ENCODE measurements at places on chromosomes 12 and 14. TPM values are rescaled to one million over a fixed set of nuclear protein-coding genes. Genes with fewer than 3 reads are reported as not detected.

DNA sequence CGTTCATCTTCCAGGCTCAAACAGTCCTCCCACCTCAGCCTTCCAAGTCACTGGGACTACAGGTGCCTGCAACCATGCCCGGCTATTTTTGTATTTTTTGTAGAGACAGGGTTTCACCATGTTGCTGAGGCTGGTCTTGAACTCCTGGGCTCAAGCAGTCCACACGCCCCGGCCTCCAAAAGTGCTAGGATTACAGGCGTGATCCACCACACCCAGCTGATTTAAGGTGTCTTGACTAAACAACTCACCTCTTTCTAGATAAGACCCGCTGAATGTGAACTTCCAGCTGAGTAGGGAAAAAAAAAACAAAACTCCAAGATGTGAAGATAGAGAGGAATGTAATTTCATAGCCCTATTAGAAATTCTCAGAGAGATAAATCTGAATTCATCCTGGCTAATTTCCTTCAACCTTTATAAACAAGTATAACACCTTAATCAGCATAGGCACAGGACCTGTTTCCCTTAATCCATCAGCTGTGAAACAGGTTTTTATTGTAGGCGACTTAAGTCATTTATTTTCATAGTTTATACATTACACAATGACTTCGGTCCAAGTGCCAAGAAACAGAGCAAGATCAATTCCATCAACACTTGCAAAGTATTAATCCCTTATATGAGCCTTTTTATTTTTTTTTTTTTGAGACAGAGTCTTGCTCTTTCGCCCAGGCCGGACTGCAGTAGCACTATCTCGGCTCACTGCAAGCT is 51.5 kb downstream of the HCAR2 start:
- DNase-seq = no peak

The GPR135 gene
- 1.8 TPM for total RNA-seq

- DNase-seq = peak; percentile 65
Observed at GRCh38 chr12:107349008-107349747, 255.8 kb upstream of the CRY1 start.

GRCh38 chr12:38139456-38139855 is 177.1 kb upstream of the ALG10B start:
- no peak for DNase-seq

The BEST3 gene
- total RNA-seq = 0.60 TPM

DNA sequence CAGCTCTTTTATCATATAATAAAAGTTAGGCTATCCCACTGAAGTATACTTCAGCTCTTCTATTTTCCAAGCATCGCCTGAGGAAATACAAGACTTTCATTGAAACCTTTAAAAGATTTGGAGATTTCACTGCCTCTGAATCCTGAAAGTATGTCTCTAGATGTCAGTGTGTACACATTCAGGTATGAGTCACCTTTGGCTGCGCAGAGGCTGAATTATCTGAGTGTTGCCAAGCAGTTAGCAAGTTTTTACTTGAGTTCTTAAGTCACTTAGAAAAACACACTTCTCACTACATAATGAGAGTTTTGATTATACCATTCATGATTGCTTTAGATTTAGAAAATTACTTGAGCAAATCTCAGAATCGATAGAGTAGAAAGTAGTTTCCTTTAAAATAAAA is 210.3 kb downstream of the TMTC2 start:
- DNase-seq = peak; percentile 71

DNA sequence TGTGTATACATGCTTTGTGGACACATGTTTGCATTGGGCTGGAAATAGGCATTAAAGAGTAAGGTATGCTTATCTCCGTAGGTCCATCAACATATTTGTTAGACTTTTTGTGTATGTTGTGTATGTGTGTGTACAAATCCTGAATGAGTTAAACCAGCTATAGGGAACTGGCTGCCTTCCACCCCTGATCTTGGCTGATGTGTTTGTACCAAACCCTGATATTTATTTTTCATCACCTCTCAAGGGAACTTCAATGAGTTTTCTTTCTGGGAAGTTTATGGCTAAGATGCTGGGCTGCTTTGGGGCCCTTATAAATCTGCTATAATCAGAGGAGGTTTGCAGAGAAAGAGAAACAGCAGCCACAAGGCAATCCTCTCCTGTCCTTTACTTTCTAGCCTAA is 37.1 kb upstream of the CISTR start:
- DNase-seq = no peak

DNA sequence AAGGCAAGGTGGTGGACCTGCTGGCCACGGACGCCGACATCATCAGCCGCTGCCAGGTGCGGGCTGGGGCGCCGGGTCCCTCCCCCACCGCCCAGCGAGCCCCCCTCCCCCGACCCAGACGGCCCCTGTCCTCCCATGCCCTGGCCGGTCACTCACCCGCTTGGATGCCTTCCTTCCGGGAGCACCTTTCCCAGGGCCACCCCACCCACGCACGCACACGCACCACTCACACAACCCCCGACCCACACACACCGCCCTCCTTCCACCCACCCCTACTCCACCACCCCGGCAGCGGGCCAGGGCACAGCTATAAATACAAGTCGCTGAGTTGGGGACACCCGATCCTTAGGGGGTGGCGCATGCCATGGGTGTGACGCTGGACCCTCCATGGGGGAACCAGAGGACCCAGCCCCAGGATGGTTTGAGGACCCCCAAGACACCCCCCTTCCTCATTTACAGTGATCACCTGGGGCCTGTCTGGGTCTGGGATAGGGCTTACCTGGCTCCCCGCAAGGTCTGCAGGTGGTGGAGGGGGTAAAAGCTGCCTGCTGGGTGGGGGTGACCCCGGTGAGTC is 465 bp downstream of the ADSS1 start:
- no peak for DNase-seq

- DNase-seq = no peak
Observed at GRCh38 chr12:101474711-101475386, at the start of gene SPIC. TSS of gene SPIC (plus strand) at chr12:101475336. CDS start at chr12:101476905, 1,569 bp downstream.

The PPFIA2 gene
- total RNA-seq = 1.2 TPM

DNA sequence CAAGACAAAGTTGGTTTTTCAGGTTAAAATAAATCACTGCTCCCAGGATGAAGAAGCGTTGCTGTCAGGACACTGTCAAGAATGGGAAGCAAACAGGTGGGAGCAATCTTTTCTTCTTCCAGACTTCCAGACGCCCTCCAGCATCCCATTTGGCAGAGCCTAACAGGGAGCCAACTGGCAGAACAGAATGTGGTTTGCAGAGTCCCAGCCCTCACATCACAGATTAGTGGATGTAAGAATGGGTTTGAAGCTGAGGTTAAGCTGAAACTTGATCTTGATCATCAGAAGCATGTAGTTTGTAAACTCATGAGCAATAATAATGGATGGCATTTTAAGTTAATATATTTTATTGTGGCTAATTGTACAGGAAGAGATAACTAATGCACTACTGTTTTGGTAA is 636.4 kb downstream of the SLC6A15 start:
- no peak for DNase-seq

DNA sequence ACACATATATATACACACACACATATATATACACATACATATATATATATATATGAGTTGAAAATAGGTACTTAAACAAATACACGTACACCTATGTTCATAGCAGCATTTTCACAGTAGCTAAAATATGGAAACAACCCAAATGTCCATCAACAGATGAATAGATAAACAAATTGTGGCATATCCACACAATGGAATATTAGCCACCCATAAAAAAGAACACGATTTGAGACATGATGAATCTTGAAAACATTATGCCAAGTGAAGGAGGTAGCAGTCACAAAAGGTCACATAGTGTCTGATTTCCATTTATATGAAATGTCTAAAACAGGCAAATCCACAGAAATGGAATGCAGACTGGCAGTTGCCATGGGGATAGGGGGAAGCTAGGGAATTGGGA is 276.3 kb downstream of the KSR2 start:
- no peak for DNase-seq

- DNase-seq = no peak
Observed at GRCh38 chr14:105043641-105044040, 21.6 kb downstream of the GPR132 start.

GRCh38 chr14:83709116-83709515 is 1820.8 kb upstream of the FLRT2 start:
- DNase-seq = no peak

The JDP2 gene
- 89.0 TPM for total RNA-seq

The ASCL1 gene
- 1.7 TPM for total RNA-seq

The GPR137C gene
- total RNA-seq = 2.5 TPM

The TAS2R8 gene
- total RNA-seq = not detected

The WDR89 gene
- total RNA-seq = 14.6 TPM

DNA sequence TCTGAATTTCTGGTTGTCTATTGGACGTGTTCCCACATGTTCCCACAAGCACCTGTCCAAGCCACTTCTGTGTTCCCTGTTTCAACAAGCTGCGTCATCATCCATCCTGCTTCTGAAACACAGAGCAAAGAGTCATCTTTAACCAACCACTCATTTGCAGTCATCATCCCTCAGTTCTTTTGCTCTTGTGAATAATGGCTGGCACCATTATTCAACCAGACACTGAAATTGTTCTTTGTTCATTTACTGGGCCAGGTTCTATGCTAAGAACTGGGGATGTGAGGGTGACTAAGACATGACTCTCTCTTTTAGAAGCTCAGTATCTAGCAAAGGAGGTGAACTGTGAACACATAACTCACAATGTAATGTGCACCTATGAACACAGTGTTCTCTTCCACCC is 40.7 kb upstream of the ANO4 start:
- DNase-seq = no peak

The SLC38A4 gene
- 37.3 TPM for total RNA-seq

- no peak for DNase-seq
Observed at GRCh38 chr14:85527006-85527405, 2.9 kb upstream of the FLRT2 start.

- DNase-seq = no peak
Observed at GRCh38 chr14:105857826-105858675, 331.7 kb downstream of the TMEM121 start.

The DTX1 gene
- 1.0 TPM for total RNA-seq

GRCh38 chr14:72303930-72304329 is 371.7 kb downstream of the RGS6 start:
- no peak for DNase-seq

DNA sequence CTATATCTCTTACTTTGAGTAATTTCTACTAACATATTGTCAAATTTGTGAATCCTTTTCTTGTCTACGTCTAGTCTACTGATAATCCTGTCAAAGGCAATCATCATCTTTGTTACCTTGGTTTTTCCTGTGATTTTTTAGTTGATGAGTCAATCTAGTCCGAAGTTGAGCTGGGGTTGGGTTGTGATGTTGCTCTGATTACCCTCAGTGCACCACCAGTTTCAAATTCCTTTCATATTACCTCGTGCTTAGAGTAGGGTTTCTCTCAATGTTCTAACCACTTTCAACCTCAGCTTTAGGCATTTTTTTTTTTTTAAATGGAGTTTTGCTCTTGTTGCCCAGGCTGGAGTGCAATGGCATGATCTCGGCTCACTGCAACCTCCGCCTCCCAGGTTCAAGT is 186.8 kb downstream of the BTG1 start:
- DNase-seq = peak; percentile 11

The PROX2 gene
- total RNA-seq = not detected

DNA sequence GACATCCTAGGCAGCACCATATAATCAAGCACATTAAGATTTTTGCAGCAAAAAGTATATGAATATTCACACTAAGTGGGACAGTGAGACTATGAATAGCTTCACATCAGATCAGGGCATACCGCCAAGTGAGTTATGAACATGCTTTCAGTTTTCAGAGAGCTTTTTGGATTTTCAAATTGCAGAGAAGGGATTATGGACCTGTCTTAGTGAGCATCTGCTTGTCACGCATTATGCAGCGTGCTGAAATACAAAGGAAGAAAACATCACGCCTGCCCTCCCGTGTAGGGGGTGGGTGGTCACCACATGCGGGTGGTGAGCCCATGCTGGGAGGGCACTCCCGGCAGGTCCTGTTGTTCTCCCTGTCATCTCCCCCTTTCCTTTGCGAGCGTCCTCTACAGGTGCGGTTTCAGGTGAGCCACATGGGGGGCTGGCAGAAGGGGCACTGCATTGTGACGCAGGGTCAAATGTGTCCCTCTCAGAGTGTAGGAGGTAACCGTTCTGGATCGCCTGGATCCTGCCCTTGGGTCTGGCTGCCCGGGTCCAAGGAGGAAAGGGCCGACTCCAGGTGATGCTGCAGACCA is 42.6 kb downstream of the TRAF3 start:
- DNase-seq = no peak

DNA sequence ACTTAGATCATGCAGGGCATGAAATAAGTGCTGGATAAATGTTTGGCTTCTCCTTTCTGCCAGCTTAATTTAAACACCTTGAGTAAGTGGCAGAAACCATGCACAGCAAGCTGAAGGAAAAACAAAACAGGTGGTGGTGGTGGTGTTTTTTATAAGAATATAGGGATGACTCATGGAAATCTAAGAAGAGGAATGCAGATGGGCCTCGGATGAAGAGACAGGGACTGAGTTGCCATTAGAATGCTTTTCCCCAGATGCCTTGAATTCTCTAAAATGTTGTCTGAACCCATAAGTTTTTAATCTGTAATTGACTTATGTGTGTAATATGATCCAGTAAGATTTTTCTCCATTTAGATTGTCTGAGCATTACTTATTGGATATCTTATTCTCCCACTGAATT is 93.1 kb upstream of the ZDHHC17 start:
- no peak for DNase-seq

- peak; percentile 76 for DNase-seq
Observed at GRCh38 chr12:32455607-32456071, 56.3 kb downstream of the FGD4 start.

The NGDN gene
- 47.6 TPM for total RNA-seq

The CEP128 gene
- total RNA-seq = 3.6 TPM
